GM12878 (cell line): ENCODE measurements at places on chromosomes 6 and 20.
A peak's percentile ranks its signal among the peaks of the same experiment; 100 is the strongest.

DNA sequence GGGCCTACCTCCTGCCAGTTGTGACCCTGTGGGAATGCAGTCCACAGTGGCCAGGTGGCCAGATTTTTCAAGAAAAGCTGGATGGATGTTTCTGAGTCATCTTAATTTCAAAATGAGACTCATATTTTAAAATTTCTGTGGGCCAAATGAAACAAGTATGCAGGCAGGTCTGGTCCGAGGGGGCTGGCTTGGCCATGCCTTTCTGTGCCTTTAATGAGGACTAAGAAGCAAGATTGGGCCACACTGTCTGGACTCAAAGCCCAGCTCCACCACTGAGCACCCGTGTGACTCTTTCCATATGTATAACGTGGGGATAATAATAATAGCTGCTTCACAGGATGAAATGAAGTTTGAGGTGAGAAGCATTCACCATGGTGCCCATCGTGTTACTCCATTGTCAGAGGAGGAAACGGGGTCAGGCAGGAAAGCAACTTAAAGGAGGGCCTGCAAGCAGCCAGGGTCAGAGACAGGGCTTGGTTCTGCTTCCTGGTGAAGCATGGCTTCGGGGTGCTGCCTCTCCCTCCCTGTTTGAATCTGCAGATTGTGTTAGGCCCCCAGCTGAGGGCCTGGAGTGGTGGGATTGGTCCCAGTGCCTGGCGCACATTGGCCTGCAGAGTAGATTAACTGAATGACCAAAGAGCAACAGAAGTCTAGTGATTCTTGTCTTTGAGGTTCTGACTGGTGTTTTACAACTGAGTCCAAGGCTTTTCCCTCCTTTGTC is 3.8 kb downstream of the SOX12 start:
- DNase-seq, result no peak

DNA sequence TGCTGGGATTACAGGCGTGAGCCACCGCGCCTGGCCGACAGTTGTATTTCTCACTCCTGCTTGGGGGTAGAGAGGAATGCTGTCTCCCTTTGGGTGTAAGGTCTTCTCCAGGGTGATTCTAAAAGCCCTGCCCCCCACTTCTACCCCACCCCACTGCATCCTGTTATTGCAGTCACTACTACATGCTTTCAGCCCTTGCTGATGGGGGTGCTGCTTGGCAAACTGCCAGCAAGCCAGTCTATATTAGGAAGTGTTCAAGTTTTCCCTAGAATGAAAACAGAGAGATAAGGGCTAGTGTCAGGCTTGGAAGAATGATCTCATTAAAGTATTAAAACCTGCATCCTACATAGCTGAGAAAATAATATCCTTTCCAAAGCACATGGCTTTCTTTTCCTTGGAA is 31.3 kb downstream of the TTI1 start:
- DNase-seq, result no peak

DNA sequence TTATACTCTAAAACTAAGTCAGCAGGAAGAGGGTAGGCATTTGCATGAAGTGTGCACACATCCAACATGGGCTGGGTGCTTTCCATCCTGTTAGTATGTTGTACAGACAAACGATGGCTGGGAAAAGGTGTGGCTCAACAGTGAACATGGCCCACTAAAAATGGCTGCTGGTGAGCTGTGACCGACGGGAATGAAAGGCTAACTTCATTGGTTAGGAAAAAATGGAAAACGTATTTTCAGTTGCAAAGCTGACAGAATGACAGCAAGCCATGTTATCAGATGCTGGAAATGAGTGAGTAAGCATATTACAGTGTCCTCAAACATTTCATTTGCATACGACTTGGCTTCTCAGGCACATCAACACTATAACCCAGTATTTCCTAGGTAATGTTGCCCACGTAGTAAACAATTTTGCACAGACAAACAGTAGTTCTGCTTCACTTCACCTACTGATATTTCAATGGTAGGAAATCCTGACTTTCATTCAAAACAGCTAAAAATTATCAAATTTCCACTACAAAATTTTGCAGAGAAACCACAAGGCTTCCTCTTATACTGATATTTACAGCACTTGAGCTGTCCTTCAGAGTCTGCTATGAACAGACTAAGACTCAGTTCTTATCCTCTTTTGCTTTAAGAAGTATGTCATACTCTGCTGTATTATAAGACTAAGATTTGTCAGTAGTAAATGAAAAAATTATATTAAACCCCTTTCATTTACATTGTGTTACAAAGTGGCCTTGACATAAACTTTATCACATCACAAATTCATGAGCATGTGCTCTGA is 98.9 kb downstream of the IRF4 start:
- DNase-seq, result peak; percentile 39

DNA sequence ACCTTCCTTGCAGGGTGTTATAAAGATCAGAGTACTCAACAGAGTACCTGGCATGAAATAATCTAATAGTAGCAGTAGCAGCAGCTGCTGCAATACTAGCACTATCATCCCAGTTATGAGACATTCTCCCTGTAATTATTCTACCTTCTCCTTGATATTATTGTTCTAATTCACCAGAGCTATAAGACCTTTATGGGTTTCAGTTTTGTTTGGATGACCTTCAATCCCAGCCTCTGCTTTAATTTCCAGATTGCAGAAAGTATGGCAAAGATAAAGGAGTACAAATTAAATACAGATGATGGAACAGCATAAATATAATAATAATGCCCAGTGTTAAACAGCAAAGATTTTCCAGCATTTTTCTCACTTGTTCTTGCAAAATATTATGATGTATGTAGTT is 150.5 kb upstream of the MYLIP start:
- DNase-seq, result no peak

- no peak for DNase-seq
Measured at GRCh38 chr6:139126255-139126654, 8.6 kb upstream of the HECA start.

GRCh38 chr20:61997891-61998290 is 67.8 kb downstream of the TAF4 start:
- no peak for DNase-seq

GRCh38 chr6:169700296-169700695 is 1.5 kb downstream of the WDR27 start:
- no peak for DNase-seq

- no peak for DNase-seq
Measured at GRCh38 chr6:195861-196360, 96.4 kb upstream of the DUSP22 start.

GRCh38 chr6:5898563-5898962 is 108.2 kb downstream of the NRN1 start:
- no peak for DNase-seq

DNA sequence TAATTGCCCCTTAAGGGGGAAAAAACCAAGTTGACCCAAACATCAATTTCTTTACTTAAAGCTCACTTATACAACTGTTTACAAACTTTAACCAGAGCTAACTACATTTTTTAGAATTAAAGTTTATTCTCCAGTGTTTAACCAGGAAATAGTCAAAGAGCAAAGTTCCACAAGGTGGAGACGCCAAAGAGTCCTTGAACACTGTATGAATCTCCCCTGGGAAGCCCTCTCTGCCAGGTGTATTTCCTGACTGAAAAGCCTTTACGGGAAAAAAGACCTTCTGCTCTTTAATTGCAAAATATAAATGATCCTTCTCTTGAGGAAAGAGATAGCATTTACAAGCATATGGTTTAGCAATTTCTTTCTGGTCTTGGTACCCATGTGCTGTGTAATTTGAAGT is 36.2 kb downstream of the BTBD9 start:
- DNase-seq, result no peak

GRCh38 chr6:131754715-131755567 is 44.1 kb upstream of the CTAGE9 start:
- DNase-seq, result no peak

GRCh38 chr6:1383729-1384548 is 5.4 kb upstream of the FOXF2 start:
- no peak for DNase-seq

GRCh38 chr6:24659561-24659960 is 7.1 kb downstream of the TDP2 start:
- no peak for DNase-seq

DNA sequence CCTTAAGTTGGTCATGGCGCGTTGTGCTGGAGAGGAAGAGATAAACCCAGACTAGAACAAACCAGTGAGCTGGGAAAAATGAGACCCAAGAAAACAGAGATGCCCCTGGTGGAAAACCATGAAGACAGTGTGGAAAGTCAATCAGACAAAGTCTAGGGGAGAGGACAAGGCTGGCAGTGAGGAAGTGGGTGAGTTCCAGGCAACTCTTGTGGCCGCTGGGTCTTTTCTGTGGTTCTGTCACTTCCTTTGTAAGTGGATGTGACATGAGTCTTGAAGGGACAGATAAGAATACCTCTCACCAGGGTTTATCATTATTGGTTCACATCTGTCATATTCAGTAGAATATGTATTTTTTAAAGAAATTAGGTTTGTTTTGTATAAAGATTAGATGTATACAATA is 738.4 kb downstream of the DHX35 start:
- DNase-seq, result no peak
